ENCODE measurements at places on chromosomes 6 and 20. TPM values are rescaled to one million over a fixed set of nuclear protein-coding genes. Genes with fewer than 3 reads are reported as not detected.

DNA sequence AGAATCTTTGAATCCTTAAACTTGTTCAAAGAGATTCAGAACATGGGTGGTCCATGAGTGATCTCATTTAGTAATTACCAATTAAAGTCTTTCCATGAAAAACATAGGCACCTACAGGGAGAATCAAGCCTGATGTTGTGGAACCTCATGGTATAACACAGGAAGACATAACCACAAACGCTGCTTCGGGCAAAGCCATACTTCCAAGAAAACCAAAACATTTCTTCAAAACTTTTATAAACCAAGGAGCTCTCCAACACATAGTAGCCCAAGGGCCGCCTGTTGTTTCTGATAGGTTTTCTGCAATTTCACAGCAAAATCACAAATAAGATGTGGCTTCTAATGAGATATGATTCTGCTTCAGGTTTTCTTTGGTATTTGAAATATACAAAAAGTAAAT lies 2.5 kb downstream of the CHD6 start:
- H3K27me3 ChIP-seq, result no peaks in the 10 kb centered on the region
- peaks cover 2% of the 10 kb centered on the region for H3K36me3 ChIP-seq
- DNase-seq, result no peak
- no peak overlapping the region for H3K4me3 ChIP-seq

GRCh38 chr20:53767206-53767930 lies 173.7 kb upstream of the ZNF217 start:
- peaks cover 6% of the 10 kb centered on the region for H3K4me1 ChIP-seq
- peak overlapping the region; percentile 51 for H3K27ac ChIP-seq
- H3K27me3 ChIP-seq, result no peaks in the 10 kb centered on the region
- H3K36me3 ChIP-seq, result no peaks in the 10 kb centered on the region
- no peak for DNase-seq
- peak overlapping the region; percentile 11 for H3K4me3 ChIP-seq

DNA sequence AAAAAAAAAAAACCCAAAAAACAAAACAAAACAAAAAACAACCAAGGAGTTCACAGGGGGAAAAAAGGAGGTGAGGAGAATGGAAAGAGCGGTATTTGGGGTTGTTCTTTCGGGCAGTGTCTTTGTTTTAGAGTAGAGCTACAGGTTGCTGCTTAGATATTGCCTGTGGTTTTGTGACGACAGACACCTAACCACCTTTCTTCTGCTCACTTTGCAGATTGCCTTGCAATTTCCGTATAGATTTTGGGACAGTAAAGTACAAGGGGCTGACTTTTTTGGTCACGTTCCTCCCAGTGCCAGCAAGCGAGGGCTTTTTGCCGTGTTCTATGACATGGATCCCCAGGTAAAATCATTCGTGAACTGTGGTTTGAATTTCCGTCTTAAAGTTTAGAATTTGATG lies 50.9 kb downstream of the DEK start:
- peaks cover 32% of the 10 kb centered on the region for H3K4me1 ChIP-seq
- H3K27ac ChIP-seq, result no peak overlapping the region
- no peak for DNase-seq

- no peak overlapping the region for H3K27ac ChIP-seq
- no peak for DNase-seq
- no peak overlapping the region for H3K4me3 ChIP-seq
- H3K4me1 ChIP-seq, result peaks cover 55% of the 10 kb centered on the region
Measured at GRCh38 chr20:843912-844311, 10.4 kb downstream of the FAM110A start.

DNA sequence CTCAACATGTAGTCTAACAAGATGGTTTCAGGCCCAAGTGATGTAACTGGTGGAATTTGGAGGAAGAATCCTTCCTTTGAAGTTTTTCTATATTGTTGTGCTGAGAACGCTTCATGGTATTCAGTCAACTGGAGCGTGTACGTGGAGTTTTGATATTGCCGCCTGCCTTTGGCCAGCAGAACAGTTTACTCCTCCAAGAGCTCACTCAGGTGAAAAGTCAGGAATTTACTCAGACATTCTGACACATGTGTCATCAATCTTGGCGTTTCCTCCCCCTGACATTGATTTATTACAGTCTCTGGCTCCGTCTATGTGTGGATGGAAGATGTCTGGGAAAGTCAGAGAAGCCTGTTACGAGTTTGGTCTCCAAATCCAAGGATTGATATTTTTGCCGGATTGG lies 19.0 kb upstream of the TGM2 start:
- H3K4me1 ChIP-seq, result peaks cover 5% of the 10 kb centered on the region
- no peaks in the 10 kb centered on the region for H3K36me3 ChIP-seq
- H3K27me3 ChIP-seq, result peaks cover 10% of the 10 kb centered on the region
- DNase-seq, result no peak
- no peak overlapping the region for H3K27ac ChIP-seq
- no peak overlapping the region for H3K4me3 ChIP-seq

DNA sequence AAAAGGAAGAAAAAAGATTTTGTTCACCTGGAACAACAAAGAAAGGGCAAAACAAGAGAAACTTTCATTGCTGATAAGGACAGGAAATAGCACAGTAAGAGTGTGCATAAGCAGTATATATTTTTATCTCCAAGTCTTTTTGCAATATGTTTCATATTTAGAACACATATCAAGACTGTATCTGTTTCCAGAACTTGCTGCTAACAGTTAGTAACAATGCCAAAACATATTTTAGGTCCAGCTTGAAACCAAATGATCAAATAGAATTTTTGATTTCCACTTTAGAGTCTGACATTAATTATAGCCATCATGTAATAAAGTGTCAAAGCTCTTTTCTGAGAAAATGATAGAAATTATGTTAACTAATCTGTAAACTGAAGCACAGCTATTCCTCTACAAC lies 143.5 kb upstream of the SUPT3H start:
- no peaks in the 10 kb centered on the region for H3K36me3 ChIP-seq
- no peak for DNase-seq
- no peak overlapping the region for H3K4me3 ChIP-seq

DNA sequence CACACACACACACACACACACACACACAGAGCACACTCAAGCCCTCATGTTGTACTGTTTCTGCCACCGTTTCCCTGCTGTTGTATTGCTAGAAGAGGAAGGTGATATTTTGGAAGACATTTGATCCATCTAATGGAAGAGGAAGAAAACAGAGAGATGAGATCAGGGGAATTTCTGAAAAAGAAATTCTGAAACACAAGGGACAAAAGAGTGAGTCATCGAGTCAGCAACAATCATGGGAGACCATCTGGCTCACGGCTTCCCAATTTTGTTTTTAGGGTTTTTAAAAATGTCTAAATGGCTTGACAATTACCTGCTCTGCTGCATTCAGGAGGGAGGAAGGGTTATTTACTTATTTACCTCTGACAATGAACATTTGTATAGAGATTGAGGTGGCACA lies 22.0 kb downstream of the SOX4 start:
- no peak overlapping the region for H3K4me3 ChIP-seq
- H3K27ac ChIP-seq, result no peak overlapping the region
- no peak for DNase-seq
- H3K27me3 ChIP-seq, result peaks cover 2% of the 10 kb centered on the region
- peaks cover 4% of the 10 kb centered on the region for H3K4me1 ChIP-seq
- no peaks in the 10 kb centered on the region for H3K36me3 ChIP-seq

The MEP1A gene
- total RNA-seq, result not detected

The FAM209B gene
- total RNA-seq, result 1.5 TPM

The CNKSR3 gene
- not detected for total RNA-seq

The NOX3 gene
- not detected for total RNA-seq

The FRMD1 gene
- not detected for total RNA-seq

The WFDC12 gene
- total RNA-seq, result not detected

The SMOC2 gene
- not detected for total RNA-seq

The HRH3 gene
- total RNA-seq, result not detected
